ENCODE measurements at places on chromosomes 2 and 18.

DNA sequence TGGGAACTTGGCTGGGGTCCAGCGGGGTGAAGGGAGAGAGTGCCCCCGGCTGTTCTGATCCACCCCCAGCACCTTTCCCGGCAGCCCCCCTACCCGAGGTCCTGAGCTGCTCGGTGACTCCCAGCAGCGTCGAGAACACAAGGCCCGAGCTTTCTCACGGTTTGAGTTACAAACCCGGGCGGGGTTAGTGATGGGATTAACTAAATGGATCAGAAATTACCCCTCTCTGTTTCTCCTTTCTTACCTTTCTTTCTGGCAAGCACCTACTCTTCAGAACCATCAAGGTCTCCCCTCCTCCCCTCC, 139.4 kb upstream of the GPC1 start:
- DNase-seq, result no peak

DNA sequence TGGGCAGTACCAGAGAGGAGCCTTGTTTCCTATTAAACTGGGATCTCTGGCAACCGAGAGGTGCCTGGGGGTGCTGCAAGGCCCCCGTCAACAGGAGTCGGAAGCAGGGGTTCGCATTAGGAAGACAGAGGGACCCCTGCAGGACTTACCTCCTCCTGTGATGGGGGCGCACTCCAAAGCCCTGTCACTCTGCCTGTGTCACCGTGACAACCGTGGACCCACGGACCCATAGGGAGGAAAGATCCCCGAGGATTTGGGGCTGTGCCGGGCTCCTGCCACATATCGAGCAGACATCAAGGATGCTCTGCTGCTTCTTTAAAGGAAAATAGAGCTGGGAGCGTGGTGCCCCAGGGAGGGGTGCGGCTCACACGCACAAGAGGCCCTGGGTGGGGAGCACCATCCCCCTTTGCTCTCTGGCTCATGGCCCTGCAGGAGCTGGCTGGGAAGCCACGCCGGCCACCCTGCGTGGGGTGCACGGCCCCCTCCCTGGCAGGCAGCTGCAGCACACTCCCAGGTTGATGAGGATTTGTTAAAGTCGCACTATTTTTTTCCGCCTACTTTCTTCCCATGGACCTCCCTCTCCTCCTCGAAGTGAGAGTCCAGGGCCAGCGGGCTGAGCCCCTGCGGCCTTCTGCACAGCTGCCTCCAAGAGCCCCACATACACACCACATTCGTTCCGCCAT, 167.5 kb downstream of the TWIST2 start:
- no peak for DNase-seq

GRCh38 chr2:147438882-147439281, 405.9 kb upstream of the ACVR2A start:
- DNase-seq, result no peak

DNA sequence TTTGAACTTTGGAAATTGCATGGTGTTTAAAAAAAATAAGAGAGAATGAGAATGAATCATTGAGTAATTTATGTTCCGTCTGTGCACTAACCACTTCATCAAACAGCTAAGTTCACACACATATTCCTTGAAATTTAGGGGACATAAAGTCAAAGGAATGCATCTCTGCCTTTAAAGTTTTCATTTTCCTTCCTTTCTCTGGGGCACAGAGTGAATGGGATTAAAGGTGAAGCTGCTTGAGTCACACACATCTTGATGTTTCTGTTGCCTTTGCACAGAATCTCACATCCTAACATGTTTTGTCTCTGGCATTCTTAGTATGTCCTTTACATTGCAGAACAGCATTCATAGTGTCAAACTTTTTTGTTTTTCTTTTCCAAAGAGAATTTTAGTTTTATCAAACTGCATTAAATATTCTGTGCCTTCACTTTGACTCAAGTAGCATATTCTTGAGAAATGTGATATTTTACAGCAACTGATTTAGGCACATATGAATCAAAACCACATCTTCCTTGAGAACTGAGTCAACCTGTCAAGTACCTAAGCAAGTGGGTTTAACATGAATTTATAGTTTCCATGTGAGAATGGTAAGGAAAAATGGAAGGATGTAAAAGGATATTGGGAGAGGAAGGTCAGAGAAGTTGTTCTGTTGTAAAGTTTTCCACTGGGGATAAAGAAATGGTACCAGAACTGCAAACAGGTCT, 169.1 kb upstream of the THUMPD2 start:
- no peak for DNase-seq

GRCh38 chr2:95079199-95079683, 42.4 kb downstream of the MRPS5 start:
- DNase-seq, result no peak

DNA sequence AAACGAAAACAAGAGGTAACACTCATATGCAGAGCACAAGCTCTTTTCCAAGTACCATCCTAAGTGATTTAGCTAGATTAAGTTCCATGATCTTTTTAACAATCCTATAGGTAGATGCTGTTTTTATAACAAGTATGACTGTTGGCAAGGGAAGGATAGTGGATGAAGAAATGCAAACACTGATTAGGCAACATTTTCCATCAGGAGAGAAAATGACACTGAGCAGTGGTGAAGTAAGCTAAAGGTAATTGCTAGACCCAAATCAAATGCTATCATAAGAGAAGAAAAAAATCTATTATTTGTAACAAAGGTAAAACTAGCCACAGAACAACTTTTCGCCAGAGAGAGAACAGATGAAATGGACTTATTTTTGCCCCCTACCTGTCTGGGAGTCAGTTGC, 34.3 kb upstream of the BARD1 start:
- DNase-seq, result no peak
